Ovary (tissue), 10 donors: ENCODE measurements at places on chromosomes 12 and 14. TPM values are rescaled to one million over a fixed set of nuclear protein-coding genes. Genes with fewer than 3 reads are reported as not detected.

CBX5 gene
- total RNA-seq: 119 TPM

SYNDIG1L gene
- total RNA-seq: 0.10 TPM

DNA sequence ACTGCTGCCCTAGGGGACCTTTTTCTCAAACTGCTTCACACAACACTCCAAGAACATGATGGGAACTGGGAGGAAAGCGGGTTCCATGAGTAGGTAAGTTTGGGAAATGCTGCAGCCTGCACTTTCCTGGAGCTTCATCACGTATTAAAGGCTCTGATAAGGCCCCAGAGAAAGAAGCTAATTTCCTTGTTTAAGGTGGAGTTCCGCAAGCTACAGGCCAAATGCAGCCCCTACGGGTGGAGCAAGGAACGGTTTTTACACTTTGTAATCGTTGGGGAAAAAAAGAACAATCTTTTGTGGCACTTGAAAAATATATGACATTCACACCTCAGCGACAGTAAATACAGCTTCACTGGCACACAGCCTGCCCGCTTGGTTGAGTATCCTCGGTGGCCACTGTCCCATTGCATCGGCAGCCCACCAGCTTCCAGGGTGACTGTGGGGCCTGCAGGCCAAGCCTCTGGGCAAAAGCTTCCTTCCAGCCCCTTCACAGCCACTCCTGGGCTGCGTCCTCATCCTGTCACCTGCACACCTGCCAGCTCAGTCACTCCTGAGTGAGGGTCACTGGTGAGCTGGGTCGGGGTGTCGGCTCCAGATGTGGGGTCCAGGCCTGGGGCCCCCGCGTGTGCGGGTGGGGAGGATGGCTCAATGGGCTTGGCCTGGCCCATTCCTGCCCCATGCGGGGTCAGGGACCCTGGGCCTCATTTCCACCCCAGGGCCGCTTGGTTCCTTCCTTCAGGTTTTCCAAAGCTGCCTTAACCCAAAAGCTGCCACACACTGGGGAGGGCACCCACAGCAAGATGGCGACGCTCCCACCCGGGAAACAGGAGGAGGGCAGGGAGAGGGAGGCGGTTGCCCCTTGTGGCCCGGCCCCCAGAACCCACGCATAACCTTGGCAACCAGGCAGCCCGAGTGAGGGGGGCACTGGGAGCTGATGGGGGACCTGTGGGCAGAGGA lies 2.4 kb downstream of the AMN start:
- DNase-seq: no peak

DNA sequence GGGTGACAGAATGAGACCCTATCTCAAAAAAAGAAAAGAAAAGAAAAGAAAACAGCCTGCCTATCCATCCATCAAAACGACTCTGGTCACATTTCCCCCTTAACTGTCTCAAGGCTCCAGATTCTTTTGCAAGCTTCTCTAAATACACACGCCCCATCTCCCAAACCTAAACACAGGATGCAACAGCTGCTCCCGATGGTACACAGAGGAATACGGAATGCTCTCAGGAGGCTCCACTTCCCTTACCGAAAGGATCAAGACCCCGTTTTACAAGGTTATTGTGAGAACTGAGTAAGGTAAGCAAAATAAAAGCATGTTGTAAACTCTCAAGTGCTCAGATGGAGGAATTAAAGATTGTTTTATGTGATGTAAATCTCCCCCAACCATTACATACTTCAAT lies 62.3 kb downstream of the NT5DC3 start:
- DNase-seq: no peak

DNA sequence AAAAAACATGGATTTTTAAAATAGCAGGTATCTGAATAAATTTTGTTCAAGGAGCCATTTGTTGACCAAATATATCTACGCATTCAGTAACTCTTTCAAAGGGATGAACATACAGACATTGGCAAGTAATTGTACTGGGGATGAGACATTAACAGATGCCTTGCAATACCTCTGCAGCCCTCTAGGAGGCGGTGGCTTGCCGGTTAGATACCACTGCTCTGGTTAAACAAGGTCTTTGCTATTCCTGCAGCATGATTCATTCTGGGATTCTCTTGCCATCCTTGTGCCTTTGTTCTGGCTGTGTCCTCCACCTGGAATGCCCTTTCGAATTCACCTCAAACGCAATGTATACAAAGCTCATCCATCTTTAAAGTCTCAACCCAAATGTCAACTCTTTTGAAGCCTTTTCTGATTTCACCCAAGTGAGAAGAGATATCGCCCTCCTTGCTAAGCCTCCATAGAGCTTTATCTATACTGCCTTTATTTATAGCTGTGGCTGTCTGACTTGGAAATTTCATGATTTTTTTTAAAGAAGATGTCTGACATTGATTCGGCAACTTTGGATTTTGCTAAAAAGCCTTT lies 131.0 kb upstream of the SRRM4 start:
- no peak for DNase-seq

- no peak for DNase-seq
Measured at GRCh38 chr12:124898923-124899294, 15.5 kb downstream of the UBC start.

DNA sequence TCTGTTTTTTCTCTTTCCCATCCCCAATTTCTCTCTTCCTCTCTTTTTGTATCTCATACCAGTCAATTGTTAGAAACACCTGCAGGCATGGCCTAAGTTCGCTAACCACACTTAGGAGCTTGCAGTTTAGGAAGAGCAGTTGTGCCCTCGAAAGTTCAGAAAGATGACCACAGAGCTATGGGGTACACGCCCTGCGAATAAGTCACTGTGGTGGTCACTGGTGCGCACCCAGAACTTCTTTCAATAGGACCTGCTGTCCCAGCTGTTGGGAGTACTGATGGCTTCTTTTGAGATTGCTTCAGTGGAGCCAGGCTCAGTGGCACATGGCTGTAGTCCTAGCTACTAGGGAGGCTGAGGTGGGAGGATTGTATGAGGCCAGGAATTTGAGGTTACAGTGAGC lies 362.8 kb upstream of the TMTC1 start:
- no peak for DNase-seq

FOXN4 gene
- total RNA-seq: not detected

GRCh38 chr12:27905285-27906126 lies 67.0 kb downstream of the PTHLH start:
- DNase-seq: no peak

- no peak for DNase-seq
Measured at GRCh38 chr14:21498540-21499526, 12.3 kb downstream of the METTL3 start.

- DNase-seq: peak; percentile 24
Measured at GRCh38 chr14:22471545-22472121, 117.4 kb downstream of the DAD1 start.

- no peak for DNase-seq
Measured at GRCh38 chr12:116299064-116299463, 21.6 kb upstream of the MED13L start.

DNA sequence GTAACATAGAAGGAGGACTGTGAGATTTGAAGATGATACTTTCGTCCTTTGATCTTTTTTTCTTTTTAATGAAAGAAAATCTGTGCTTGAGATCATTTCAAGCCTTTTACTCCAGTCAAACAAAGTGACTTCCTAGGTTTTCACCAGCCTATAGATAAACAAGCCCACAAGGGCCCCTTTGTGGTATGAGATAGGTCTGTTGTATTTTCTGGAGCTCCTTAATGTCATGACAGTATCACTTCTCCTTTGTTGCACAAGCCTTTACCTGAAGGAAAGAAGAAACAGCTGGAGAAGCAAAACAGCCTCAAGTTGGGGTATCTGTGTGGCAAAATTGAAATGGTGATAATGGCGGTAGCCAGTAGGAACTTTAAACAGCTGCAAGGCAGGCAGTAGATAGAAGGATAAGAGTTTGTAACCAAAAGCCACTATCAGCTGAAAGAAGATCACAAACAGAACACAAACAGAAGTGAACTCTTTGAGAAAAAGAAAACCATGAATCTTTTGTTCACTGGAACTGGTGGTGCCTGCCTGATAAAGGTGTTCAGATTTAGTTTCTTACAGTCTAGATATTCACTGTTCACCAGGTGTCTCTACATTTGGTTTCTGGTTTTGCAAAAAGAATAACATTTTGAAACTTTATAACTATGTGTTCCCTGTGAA lies 96.8 kb downstream of the LGR5 start:
- no peak for DNase-seq

- no peak for DNase-seq
Measured at GRCh38 chr12:52631676-52632459, 13.5 kb upstream of the KRT73 start.

SLCO1C1 gene
- total RNA-seq: not detected

DNA sequence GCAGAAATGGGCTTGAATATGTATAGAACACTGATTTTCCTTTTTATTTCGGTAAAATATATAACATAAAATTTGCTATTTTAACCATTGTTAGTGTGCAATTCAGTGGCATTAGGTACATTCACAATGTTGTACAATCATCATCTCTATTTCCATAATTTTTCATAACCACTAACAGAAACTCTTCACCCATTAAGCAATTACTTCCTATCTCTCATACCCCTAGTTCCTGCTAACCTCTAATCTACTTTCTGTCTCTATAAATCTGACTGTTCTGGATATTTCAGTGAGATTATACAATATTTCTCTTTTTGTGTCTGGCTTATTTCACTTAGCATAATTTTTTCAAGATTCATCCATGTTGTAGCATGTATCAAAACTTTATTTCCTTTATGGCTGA lies 8.9 kb upstream of the RNF212B start:
- no peak for DNase-seq

DNA sequence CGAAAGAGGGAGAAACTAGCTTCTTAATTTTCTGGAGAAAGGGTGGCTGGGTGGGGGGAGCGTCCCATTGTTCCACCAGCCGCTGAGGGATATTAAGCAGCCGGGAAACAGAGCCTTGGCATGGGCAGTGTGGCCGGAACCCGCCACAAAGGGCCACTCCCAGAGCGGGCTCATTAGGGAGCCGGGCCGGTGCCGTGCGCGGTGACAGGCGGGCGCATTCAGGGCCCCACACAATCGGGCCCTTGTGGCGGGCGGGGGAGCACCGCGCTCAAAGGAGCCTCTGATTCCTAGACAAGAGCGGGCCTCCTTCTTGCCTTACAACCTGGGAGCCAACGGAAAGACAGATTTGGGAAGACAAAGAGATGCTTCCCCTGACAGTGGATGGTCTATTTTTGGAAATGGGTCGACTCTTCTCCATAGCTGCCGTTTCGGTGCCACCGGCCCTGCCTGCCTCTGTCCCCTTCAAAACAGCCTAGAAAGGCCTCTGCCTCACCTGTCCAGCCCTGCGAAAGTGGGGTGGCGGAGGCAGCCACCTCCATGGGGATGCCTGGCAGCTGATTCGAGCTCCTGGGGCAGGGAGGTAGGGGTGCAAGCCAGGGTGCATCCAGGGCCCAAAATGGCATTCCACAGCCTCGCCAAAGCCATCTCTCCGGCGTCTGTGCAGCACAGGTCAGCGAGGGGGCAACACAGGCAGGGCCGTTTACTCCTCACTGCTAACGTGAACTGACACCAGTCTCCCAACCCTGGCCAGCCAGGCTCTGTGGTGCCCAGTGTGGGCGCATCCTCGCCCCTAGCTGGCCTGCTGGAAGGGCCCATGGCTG lies 10.9 kb downstream of the CCDC85C start:
- no peak for DNase-seq

DNA sequence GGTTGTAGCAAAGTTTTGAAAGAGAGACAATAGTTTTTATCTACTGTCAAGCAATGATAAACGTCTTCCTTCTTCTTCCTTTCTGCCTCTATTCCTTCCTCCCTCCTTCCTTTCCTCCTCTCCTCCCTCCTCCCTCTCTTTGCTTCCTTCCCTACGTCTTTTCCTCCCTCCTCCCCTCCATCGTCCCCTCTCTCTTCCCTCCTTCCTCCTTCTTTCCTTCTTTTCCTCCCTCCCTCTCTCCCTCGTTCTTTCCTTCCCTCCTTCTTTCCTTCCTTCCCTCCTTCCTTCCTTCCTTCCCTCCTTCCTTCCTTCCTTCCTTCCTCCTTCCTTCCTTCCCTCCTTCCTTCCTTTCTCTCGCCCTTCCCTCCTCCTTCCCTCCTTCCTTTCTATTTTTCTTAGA lies 82.8 kb upstream of the KCNA1 start:
- DNase-seq: no peak

TMCC3 gene
- 15.3 TPM for total RNA-seq

- DNase-seq: no peak
Measured at GRCh38 chr12:54631551-54631950, 3.1 kb downstream of the LACRT start.

GRCh38 chr12:12449533-12450025 lies 92.7 kb downstream of the BORCS5 start:
- no peak for DNase-seq

- no peak for DNase-seq
Measured at GRCh38 chr12:121330692-121331091, 21.5 kb downstream of the ANAPC5 start.

GRCh38 chr14:36181417-36181816 lies 4.9 kb upstream of the PTCSC3 start:
- DNase-seq: no peak

GRCh38 chr12:96327889-96328288 lies 72.3 kb downstream of the CDK17 start:
- DNase-seq: no peak

DDX55 gene
- total RNA-seq: 23.1 TPM

GRCh38 chr12:50734409-50735263 lies 29.3 kb upstream of the ATF1 start:
- DNase-seq: no peak
